ENCODE measurements at places on chromosomes 6 and 20.
A peak's percentile ranks its signal among the peaks of the same experiment; 100 is the strongest.

- DNase-seq, result no peak
These were observed 15.7 kb upstream of the REPS1 start for GRCh38 chr6:139003751-139004150.

DNA sequence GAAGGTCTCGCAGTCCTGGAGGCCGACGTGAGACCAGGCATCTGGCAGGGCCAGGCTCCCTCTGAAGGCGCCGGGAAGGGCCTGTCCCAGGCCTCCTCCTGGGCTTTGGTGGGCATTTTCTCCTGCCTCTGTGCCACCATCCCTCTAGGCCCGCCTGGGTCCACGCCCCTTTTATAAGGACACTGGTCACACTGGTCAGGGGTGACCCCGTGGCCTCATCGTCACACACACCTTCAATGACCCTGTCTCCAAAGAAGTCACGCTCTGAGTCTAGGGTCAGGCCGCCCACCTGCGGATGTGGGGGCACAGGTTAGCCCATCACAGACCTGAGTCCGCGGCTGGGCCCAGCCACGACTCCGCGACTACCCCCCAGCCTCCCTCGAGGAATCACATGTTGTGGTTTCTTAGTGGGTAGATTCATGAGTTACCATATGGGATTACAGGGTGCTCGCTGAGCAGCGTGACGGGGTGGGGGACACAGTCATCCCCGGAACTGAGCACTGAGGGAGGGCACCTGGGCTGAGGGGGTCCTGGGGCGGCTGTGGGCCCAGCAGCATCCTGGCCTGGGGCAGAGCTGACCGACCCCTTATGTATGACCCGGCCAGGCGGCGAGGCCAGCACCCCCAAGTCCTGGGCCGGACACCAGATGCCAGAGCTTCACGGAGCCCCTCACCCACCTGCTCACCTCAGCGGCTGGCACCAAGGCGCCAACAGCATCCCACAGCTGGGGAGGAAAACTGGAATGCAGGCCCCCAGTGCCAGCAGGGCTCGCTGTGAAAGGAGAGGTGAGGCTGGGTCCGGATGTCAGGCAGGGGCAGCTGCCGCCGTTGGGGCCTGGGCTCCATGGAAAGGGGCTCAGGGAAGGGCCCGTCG lies 115.9 kb downstream of the DLL1 start:
- no peak for DNase-seq

DNA sequence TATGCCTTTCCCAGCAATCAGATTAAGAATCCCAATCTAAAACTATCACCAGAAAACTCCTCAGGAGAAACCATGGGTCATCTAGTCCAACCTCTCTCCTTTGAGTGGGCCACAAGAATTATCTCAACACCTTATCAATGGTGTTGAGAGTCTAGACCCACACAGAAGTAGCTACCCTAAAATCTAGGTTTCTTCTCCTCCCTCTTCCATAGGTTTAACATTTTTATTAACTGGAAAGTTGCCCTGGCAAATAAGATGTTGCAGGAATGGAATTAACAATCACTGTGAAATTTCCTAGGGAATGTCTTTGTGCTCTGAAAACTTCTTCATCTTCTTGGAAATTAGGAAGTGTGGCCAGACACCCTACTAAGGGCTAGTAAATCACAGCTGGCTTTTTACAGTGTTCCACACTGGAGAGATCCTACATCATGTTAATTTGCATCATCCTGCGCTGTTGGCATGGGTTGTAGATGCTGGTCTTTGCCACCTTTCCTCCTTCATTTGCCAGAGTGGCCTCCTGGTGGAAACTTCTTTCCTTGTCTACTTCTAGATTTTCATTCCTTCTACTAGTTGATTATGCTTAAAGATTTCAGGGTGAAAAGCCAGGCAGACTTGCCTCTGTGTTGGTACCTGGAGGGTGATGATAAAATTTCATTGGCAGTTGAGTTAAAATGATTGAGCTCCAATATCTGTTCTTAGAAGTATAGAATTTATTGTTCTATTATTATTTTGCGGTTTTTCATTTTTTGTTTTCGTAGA lies 2.7 kb downstream of the TNFAIP3 start:
- no peak for DNase-seq

GRCh38 chr6:117530467-117531242 lies 48.2 kb downstream of the DCBLD1 start:
- no peak for DNase-seq

- no peak for DNase-seq
These were observed 60.6 kb downstream of the TRAM2 start for GRCh38 chr6:52516269-52516668.

DNA sequence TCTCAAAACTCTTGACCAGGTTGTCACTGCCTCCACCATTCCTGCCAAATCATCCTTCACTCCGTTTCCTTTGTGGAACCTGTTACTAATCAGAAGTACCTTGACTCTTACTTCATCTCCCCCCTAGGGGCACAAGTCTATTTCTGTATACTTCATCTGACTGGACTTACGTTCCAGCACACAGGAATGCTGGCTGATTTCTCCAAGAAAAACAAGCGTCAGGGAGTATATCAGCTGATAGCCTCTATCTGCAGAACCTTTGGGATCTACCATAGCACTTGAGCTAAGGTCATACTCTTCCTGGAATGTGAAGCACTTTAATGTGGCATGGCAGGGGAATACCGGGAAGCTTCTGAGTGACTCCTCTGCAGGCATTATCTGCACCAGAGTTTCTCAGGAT lies 178.1 kb upstream of the MOCS1 start:
- DNase-seq, result no peak

DNA sequence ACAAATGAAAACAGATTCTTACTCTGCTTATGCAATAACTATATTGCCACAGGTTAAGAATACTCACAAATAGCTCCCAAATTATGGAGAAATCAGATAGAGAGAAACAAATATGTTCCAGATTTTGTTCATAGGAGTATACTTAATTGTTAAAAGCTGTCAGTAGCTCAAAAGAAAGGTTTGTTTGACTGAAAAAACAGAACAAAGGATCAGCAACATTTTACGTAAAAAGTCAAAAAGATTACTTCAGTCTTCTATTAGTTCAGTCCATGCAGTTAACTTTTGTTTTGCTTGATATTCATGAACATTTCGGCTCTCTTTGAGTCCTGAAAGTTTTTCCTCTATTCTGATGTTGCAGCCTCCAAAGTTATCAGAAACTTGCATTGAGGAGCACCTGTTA lies 13.4 kb upstream of the NANP start:
- DNase-seq, result peak; percentile 5

DNA sequence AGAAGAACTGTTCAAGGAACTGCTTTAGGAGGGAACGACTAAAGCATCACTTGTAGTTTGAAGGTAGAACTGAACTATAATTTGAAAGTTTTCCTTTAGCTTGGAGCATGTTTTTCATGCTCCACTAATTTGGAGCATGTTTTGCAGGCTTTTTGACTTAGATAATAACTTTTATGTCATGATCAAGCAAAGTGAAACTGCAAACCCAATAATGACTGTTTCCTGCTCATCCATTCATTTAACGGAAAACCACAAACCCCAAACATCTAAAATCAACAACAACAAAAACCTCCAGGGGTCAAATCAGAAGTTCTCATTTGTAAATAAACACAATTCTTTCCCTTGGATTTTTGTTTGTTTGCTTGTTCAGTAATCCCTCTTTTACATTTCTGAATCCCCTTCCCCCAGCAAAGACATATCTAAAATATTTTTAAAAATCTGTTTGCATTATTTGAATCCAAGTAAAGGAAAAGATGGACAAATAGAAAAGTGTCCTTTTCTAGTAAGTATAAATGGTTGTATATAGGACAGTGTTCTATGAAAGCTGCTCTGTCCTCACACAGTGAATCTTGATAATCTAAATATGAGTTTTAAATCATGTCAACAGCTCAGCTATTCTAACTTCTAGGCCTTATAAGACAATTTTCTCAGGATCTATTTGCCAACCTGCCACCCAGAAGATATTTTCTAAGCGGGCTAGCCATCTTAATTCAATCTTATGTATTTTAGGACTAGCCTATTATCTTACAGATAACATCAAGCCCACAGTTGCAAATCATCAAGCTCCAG lies 2.6 kb downstream of the SIM1 start:
- no peak for DNase-seq

DNA sequence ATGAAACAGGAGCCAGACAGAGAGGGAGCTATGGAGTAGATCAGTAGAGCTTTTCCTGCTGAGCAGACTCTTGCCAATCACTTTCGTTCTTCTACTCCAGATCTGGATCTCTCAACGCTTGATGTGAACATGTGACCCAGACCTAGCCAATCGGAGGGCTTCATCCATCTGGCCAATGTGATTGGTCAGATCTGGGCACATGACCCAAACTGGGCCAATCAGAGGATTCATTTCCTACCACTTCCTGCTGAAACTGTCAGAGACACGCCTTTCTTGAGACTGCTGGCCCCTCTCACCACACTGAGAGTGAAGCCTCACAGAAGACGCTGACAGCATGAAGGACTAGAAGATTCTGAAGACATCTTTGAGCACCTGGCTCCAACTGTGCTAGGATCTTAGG lies 44.2 kb upstream of the ZMYND8 start:
- no peak for DNase-seq

- no peak for DNase-seq
These were observed 18.5 kb upstream of the DCBLD1 start for GRCh38 chr6:117463762-117464665.

DNA sequence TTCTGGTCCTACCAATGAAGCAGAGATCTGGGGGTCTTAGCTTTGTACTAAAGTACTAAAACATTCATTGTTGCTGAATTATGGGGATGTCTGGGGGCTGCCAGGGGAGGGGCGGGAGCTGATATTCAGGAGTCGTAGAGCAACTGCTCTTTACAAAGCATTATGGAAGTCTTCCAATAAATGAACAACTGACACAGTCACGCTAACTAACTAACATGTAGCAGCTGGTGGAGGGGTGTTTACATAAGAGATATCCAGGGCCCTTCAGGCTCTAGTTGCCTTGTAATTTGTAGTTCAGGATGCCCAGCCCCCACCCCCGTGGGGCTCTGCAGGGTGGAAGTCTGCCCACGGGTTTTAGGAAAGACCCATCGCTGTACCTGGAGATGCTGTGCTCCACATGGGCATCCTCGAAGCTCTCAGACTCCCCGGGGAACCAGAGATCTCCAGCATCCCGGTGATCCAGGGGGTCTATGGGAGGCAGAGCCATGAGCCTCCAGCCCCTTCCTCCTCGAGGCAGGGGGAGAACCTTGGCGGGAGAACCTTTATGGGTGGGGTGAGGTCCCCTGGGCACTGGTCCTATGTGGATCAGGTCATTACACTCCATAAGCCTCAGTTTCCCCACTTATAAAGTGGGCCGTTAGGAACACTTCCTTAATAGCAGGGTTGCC lies 3.4 kb downstream of the TREM2 start:
- no peak for DNase-seq

DNA sequence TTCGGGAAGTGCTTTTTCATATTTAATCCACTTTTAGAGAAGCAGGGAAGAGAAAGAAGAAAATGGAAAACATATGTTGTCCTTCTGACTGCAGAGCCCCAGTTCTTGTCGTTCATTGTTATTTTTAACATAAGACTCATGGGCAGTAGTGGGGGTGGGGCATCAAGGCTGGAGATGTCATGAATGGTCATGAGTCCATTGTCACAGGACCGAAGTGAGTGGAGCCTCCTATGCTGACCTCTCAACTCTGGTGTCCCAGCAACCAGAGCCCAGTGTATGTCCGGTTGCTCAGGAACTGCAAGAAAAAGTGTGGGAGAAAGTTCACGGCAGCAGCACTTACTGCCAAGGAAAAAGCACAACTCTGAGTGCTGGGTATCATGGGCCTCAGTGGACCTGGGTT lies 108.6 kb downstream of the BANF2 start:
- DNase-seq, result no peak

DNA sequence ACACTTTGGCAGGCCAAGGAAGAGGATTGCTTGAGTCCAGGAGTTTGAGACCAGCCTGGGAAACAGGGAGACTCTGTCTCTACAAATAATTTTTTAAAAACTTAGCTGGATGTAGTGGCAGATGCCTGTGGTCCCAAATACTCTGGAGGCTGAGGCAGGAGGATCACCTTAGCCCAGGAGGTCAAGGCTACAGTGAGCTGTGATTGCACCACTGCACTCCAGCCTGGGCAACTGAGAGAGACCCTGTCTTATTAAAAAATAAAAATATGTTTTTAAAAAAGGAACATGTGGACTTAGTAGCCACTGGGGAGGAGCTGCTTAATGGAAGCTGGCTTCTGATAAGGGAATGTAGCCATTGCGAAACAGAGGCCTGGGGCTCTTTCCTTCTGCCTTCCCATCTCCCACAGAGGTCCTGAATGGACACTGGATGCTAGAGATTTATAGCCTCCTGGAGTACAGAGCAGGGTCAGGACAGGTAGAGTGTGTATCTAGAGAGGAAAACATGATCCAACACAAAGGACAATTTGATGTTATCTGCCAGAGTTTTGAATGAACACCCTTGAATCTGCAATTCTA lies 21.7 kb upstream of the GMNN start:
- no peak for DNase-seq

- no peak for DNase-seq
These were observed 51.1 kb downstream of the NFATC2 start for GRCh38 chr20:51491393-51491792.

GRCh38 chr6:5968817-5969734 lies 37.6 kb downstream of the NRN1 start:
- no peak for DNase-seq

DNA sequence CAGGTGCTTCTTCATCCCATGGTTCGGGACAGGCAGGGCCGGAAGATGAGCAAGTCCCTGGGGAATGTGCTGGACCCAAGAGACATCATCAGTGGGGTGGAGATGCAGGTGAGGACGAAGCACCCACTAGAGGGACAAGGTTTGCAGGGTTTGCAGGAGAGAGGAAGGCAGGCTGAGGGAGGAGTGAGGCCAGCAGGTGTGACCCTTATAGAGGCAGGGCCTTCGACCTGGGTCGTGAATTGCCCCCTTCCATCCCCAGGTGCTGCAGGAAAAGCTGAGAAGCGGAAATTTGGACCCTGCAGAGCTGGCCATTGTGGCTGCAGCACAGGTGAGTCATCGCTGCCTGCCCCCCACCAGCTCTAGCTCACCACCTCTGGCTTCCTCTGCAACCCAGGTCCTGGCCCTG lies 8.4 kb downstream of the VARS2 start:
- DNase-seq, result no peak
